ENCODE measurements at places on chromosomes 4 and X. TPM values are rescaled to one million over a fixed set of nuclear protein-coding genes. Genes with fewer than 3 reads are reported as not detected.
A peak's percentile ranks its signal among the peaks of the same experiment; 100 is the strongest.

DNA sequence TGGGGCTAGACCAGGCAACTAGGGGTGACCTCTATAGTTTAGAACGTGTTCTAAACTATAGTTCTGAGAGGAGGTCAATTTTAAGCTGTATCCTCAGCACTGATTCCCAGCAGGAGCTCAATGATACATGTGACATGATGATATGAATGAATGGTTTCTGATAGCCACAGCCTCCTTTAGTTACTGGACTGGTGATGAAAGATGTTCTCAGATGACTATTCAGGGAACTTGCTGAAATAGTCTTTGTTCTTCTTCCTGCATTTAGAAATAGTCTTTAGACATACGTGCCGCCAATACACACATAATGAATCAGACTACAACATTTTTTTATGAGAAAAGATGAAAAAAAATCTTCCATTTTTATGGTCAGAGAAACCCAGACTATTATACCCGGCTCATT, 116.3 kb upstream of the TMEM150C start:
- H3K4me3 ChIP-seq: no peak overlapping the region
- no peak for DNase-seq
- H3K27ac ChIP-seq: no peak overlapping the region
- H3K27me3 ChIP-seq: no peaks in the 10 kb centered on the region
- H3K4me1 ChIP-seq: no peaks in the 10 kb centered on the region

GRCh38 chr4:63105839-63106238, 1303.4 kb downstream of the TECRL start:
- H3K36me3 ChIP-seq: no peaks in the 10 kb centered on the region
- H3K4me1 ChIP-seq: no peaks in the 10 kb centered on the region
- DNase-seq: no peak
- H3K4me3 ChIP-seq: no peak overlapping the region
- no peak overlapping the region for H3K27ac ChIP-seq
- H3K27me3 ChIP-seq: no peaks in the 10 kb centered on the region

- no peak for DNase-seq
- no peaks in the 10 kb centered on the region for H3K36me3 ChIP-seq
- no peak overlapping the region for H3K27ac ChIP-seq
- H3K27me3 ChIP-seq: no peaks in the 10 kb centered on the region
Observed at GRCh38 chrX:72282302-72282701, 5.3 kb upstream of the RPS4X start.

The SPARCL1 gene
- total RNA-seq: 0.34 TPM

The PAGE4 gene
- total RNA-seq: not detected

DNA sequence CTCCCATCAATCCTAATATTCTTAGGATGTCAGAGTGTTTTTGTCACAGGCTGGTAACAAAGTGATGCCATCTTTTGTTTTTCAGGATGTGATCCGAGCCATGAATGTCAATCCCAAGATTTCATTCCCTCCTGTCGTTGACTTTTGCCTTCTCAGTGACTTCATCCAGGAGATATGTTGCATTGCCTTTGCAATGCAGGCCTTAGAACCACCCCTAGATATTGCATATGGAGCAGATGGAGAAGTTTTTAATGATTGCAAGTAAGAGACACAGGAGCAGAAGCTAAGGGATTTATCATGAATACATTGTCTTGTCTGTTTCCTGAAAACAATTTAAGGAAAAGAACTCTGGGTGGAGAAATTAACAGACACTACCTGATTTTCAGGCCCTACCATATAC, 28.6 kb downstream of the SPATA18 start:
- no peaks in the 10 kb centered on the region for H3K27me3 ChIP-seq
- H3K4me1 ChIP-seq: no peaks in the 10 kb centered on the region

The SAGE1 gene
- total RNA-seq: not detected

DNA sequence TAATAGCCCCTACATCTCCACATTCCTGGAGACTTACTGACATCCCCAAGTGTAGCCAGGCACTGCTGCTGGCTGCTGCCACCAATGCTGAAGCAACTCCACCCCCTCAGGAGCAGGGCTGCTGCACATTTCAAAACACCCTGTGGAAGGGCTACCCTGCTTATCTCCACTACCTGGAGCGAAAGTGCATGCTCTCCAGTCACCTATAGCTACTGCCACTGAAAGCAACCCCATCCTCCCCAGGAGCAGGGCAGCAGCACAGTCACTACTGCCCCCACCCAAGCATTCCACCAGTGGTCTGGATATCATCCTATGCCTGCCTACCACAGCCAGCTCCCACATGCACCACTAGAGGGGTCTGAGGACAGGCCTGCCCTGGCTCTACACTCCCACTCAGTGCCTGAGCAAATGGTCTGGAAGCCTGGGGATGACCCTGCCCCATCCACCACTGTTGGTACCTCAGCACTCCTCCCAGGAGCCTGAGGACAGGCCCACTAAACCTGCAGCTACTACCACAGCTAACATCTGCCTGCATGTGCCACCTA, 55.3 kb downstream of the MANBA start:
- H3K4me1 ChIP-seq: no peaks in the 10 kb centered on the region
- H3K27ac ChIP-seq: no peak overlapping the region
- no peak overlapping the region for H3K4me3 ChIP-seq
- DNase-seq: no peak
- H3K36me3 ChIP-seq: no peaks in the 10 kb centered on the region
- H3K27me3 ChIP-seq: no peaks in the 10 kb centered on the region

The PACRGL gene
- 18.5 TPM for total RNA-seq

The IL2RG gene
- 0.59 TPM for total RNA-seq

DNA sequence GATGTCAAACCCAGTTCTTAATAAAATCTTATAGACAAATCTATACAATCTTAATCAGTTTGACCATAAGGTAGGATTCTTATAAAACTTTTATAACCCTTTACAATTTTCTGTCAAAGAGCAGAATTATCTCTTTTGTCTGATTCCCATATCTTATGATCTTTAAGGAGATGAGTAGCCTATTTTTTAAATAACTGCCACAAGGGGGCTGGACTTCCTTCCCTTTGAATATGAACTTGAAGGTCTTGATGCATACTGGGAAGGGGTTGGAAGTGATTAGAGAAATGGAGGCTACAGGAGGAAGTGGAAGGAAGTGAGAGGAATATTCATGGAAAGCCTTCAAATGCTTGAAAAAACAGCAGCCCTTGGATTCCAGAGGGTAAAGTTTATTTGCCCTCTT, 111.1 kb downstream of the APOOL start:
- no peaks in the 10 kb centered on the region for H3K4me1 ChIP-seq
- no peak for DNase-seq
- H3K36me3 ChIP-seq: no peaks in the 10 kb centered on the region
- H3K27me3 ChIP-seq: no peaks in the 10 kb centered on the region
- H3K27ac ChIP-seq: no peak overlapping the region
- no peak overlapping the region for H3K4me3 ChIP-seq

The POF1B gene
- total RNA-seq: not detected

The CT45A10 gene
- total RNA-seq: not detected

The WDR45 gene
- total RNA-seq: 54.9 TPM

- no peaks in the 10 kb centered on the region for H3K36me3 ChIP-seq
- no peak overlapping the region for H3K4me3 ChIP-seq
- no peaks in the 10 kb centered on the region for H3K4me1 ChIP-seq
- DNase-seq: peak; percentile 12
Observed at GRCh38 chr4:146095091-146095690, 80.3 kb upstream of the LSM6 start.

The ZCCHC18 gene
- 2.1 TPM for total RNA-seq

DNA sequence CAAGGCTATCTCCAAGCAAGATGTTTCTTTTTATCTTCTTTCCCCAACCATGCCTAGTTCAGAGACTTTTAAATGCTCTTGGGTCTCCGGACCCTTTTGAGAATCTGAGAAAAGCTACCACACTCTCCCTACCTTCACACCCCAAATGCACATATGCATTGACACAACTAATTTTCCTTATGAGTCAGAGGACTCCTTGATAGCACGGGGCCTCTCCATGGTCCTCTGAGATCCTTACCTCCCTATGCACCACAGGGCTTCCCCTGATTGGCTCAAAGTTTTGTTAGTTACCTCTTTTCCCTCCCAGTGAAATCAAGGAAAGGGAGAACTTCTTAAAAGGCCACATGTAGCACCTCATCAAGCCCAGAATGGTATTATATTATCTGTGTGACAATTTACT, 86.8 kb upstream of the ATP6AP2 start:
- no peaks in the 10 kb centered on the region for H3K27me3 ChIP-seq
- H3K36me3 ChIP-seq: no peaks in the 10 kb centered on the region
- H3K4me3 ChIP-seq: no peak overlapping the region
- no peak overlapping the region for H3K27ac ChIP-seq

DNA sequence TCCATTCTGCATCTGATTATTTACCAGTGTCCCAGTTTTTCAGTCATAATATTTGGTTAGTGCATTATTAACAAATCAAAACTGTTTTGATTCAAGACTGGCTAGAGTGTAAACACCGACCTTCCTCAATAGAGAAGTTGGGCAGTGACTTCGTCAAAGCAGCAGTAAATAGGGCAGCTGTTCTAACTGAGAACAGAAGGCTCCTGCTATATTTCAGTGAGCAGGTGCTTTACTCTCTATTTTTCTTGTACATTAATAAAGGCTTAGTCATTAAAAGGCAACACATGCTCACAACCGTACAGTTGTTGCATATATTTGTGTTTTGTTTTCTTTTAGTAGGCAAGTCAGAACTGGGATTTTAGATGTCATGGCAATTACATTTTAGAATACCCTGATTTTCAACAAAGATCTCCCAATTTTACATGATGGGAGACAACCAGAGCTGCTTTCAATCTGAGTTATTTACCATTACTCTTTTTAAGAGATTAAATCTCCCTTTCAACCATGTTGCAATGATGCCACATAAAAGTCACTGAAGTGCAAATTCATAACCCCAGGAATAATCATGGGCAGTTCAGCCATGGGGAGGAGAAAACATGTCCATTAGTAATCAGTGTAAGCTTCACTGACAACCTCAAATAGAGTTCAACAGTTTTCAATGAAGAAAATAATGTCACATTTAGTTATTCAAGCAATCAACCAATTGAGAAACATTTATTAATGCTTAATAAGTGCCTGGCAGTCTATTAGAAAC, 233.3 kb downstream of the NDST4 start:
- H3K4me3 ChIP-seq: no peak overlapping the region
- no peak for DNase-seq
- no peak overlapping the region for H3K27ac ChIP-seq
- H3K27me3 ChIP-seq: no peaks in the 10 kb centered on the region

The KCNE5 gene
- 1.3 TPM for total RNA-seq

- H3K27ac ChIP-seq: no peak overlapping the region
- H3K36me3 ChIP-seq: peaks cover 6% of the 10 kb centered on the region
- peaks cover 5% of the 10 kb centered on the region for H3K4me1 ChIP-seq
- H3K27me3 ChIP-seq: no peaks in the 10 kb centered on the region
Observed at GRCh38 chr4:143558823-143559756, 45.6 kb downstream of the SMARCA5 start.

- H3K4me3 ChIP-seq: no peak overlapping the region
- H3K4me1 ChIP-seq: no peaks in the 10 kb centered on the region
- peaks cover 4% of the 10 kb centered on the region for H3K36me3 ChIP-seq
- H3K27ac ChIP-seq: peak overlapping the region; percentile 31
- no peak for DNase-seq
Observed at GRCh38 chrX:115571712-115572111, 10.7 kb downstream of the PLS3 start.

The IL1RAPL1 gene
- total RNA-seq: 0.16 TPM

GRCh38 chrX:23861215-23861896, 46.4 kb downstream of the APOO start:
- H3K27ac ChIP-seq: no peak overlapping the region
- no peak for DNase-seq
- H3K27me3 ChIP-seq: no peaks in the 10 kb centered on the region

The PSAPL1 gene
- not detected for total RNA-seq

GRCh38 chrX:56789518-56790070, 60.6 kb downstream of the NBDY start:
- H3K27ac ChIP-seq: no peak overlapping the region
- H3K4me1 ChIP-seq: no peaks in the 10 kb centered on the region
- DNase-seq: no peak
- no peak overlapping the region for H3K4me3 ChIP-seq

The EGF gene
- 25.1 TPM for total RNA-seq

The DDIT4L gene
- total RNA-seq: 0.14 TPM

GRCh38 chr4:86890790-86891189, 1.4 kb downstream of the C4orf36 start:
- no peak for DNase-seq
- no peaks in the 10 kb centered on the region for H3K4me1 ChIP-seq
- H3K36me3 ChIP-seq: no peaks in the 10 kb centered on the region
- no peaks in the 10 kb centered on the region for H3K27me3 ChIP-seq
- H3K4me3 ChIP-seq: no peak overlapping the region
- H3K27ac ChIP-seq: no peak overlapping the region

DNA sequence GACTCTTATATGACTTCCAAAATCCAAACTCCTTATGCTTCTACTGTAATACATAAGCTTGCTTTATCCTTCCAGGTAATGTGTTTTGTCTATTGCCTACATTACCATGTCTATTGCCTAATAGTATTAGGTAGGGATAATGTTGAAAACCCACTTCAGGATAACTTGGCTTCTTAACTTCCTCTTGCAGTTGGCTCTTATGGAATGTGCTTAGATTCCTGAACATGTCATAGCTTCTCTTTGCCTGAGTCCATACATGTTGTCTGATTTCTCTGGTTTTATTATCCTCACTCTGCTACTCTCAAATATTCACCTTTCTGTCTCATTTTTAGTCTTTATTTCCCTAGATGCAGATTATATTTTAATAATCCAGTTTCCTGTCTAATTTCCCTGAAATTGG, 599.9 kb downstream of the IL15 start:
- no peak overlapping the region for H3K27ac ChIP-seq
- H3K36me3 ChIP-seq: no peaks in the 10 kb centered on the region
- no peak overlapping the region for H3K4me3 ChIP-seq
- DNase-seq: no peak
- peaks cover 2% of the 10 kb centered on the region for H3K4me1 ChIP-seq

The ARAP2 gene
- 10.4 TPM for total RNA-seq

- no peak for DNase-seq
- H3K27me3 ChIP-seq: peaks cover 4% of the 10 kb centered on the region
- H3K27ac ChIP-seq: no peak overlapping the region
- peaks cover 9% of the 10 kb centered on the region for H3K4me1 ChIP-seq
Observed at GRCh38 chr4:41420541-41420940, 117.4 kb upstream of the LIMCH1 start.

The FOXR2 gene
- not detected for total RNA-seq

The TEC gene
- total RNA-seq: 0.91 TPM

- H3K4me3 ChIP-seq: no peak overlapping the region
- no peaks in the 10 kb centered on the region for H3K4me1 ChIP-seq
- DNase-seq: no peak
- no peaks in the 10 kb centered on the region for H3K36me3 ChIP-seq
- no peak overlapping the region for H3K27ac ChIP-seq
Observed at GRCh38 chr4:8820178-8821102, 51.2 kb downstream of the HMX1 start.

GRCh38 chr4:8192748-8193738, 6.0 kb upstream of the SH3TC1 start:
- peaks cover 10% of the 10 kb centered on the region for H3K4me1 ChIP-seq
- no peak overlapping the region for H3K4me3 ChIP-seq
- peaks cover 6% of the 10 kb centered on the region for H3K27me3 ChIP-seq
- H3K27ac ChIP-seq: no peak overlapping the region
- no peaks in the 10 kb centered on the region for H3K36me3 ChIP-seq

The CTAG1A gene
- total RNA-seq: not detected

Measured in astrocyte (in vitro differentiated cells and primary cell).